Naive thymus-derived CD4-positive, alpha-beta T cell (primary cell): ENCODE measurements at places on chromosomes 13 and 19. TPM values are rescaled to one million over a fixed set of nuclear protein-coding genes. Genes with fewer than 3 reads are reported as not detected.

GRCh38 chr13:98909016-98909415 is 68.8 kb downstream of the DOCK9 start:
- no peak overlapping the region for H3K27ac ChIP-seq
- H3K36me3 ChIP-seq, result no peaks in the 10 kb centered on the region
- no peak overlapping the region for H3K4me3 ChIP-seq
- no peak for DNase-seq
- H3K4me1 ChIP-seq, result peaks cover 9% of the 10 kb centered on the region

The KLK11 gene
- not detected for total RNA-seq

The TJP3 gene
- total RNA-seq, result 16.8 TPM

DNA sequence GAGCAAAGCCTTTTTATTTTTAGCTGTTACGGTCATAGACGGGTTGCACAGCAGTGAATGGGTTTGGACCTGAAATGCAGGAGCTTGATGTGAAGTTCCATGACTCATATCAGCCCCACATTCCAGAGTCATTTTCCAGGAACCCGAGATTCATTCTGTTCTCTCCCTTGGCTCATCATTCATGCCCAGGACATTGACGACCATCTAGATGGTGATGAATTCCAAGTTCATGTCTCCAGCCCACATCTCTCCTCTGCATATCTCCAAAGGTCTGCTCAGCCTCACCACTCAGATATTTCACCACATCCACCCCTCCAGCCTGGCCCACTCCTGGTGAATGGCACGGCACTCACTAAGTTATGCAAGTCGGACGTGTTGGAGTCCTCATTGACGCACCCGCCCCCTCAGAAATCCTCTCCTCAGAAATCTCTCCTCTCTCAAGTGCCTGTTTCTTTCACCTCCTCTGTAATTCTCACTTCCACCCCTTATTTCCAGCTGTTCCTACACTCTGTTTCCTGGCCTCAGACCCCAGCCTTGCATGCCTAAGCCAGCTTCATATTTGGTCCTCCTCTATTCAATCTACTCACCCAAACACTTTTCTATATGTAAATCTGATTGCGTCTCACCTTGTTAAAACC is 83.1 kb downstream of the ALOX5AP start:
- DNase-seq, result no peak
- no peak overlapping the region for H3K4me3 ChIP-seq
- no peaks in the 10 kb centered on the region for H3K4me1 ChIP-seq
- H3K27ac ChIP-seq, result no peak overlapping the region
- peaks cover 2% of the 10 kb centered on the region for H3K27me3 ChIP-seq

DNA sequence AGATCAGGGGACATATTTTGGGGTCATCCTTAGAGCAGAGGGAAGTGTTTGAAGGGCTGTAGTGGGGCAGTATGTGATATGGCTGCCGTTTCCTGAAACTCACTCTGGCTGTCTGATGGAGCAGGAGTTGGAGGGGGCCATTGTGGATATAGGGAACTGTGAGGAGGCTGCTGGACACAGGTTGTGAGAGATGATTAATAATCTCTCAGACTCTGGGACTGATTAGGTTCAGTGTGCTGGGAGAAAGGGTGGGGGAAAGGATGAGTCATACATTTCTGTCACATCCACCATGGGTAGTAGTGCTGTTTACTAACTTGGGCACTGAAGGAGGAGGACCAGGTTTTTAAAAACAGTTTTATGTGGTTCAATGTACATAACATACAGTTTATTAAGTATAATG is 4.8 kb downstream of the B3GLCT start:
- no peaks in the 10 kb centered on the region for H3K27me3 ChIP-seq
- no peak for DNase-seq
- no peaks in the 10 kb centered on the region for H3K36me3 ChIP-seq
- no peak overlapping the region for H3K27ac ChIP-seq
- no peak overlapping the region for H3K4me3 ChIP-seq

The CGB5 gene
- not detected for total RNA-seq

DNA sequence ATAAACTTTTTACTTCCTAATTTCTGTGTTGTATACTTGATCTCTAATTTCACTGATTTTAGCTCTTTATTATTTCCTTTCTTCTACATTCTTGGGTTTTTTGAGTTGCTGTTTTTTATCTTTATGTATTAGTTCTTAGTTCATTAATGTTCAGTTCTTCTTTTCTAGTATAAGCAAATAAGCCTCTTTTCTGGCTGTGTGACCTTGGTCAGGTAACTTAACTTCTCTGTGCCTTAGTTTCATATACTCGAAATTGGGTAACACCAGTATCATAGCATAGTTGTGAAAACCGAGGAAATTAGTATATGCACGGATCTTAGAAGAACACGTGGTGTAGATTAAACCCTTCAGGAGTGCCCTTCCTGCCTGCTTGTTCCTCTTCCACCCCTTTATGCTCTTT is 130.2 kb upstream of the C1QTNF9B start:
- H3K36me3 ChIP-seq, result no peaks in the 10 kb centered on the region
- no peaks in the 10 kb centered on the region for H3K27me3 ChIP-seq
- no peak overlapping the region for H3K4me3 ChIP-seq
- DNase-seq, result no peak

DNA sequence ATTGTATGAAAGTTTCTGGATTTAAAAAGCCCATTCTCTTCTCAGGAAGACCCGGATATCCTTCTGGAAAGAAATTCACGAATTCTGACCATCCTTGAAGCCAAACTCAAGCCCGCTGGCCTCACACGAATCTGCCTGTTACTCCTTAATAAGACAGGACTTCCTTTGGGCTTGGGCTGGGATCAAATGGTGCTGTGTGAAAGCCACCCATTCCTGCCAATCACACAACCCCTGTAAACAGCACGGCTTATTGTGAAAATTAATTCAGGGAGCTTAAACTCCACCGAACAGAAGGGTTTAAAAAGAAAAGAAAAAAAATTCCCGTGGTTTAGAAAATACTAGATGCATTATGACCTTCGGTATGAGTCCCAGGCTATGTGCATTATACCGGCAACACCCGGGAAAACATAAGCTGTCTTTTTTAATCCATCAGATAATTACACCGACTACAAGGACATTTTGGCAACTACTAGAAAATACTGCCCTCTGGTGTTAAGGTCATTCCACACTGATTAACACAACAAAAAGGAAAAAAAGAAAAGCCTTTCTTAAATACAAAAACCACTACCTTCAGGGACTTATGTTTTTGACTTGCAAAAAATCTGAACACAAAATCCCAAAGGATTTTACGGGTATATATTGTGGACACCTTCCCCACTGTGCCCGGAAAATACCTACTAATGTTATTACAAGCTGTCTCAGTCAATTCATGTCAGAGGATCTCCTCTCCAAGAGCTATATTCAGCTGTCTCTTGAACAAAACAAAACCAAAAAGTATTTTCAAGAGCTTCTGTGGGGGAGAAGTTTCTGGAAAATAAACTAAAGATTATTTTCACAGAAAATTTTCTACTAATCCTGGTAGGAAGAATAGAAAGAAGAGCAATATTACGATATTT is 76.0 kb upstream of the LSM14A start:
- no peaks in the 10 kb centered on the region for H3K4me1 ChIP-seq
- H3K27ac ChIP-seq, result no peak overlapping the region
- no peaks in the 10 kb centered on the region for H3K27me3 ChIP-seq
- DNase-seq, result no peak
- no peak overlapping the region for H3K4me3 ChIP-seq
